ENCODE measurements at places on chromosomes 1 and 21.

GRCh38 chr21:46393451-46393940 lies 65.2 kb upstream of the DIP2A start:
- DNase-seq: no peak

- DNase-seq: no peak
These were observed 413.5 kb downstream of the DUSP10 start for GRCh38 chr1:221328371-221328770.

DNA sequence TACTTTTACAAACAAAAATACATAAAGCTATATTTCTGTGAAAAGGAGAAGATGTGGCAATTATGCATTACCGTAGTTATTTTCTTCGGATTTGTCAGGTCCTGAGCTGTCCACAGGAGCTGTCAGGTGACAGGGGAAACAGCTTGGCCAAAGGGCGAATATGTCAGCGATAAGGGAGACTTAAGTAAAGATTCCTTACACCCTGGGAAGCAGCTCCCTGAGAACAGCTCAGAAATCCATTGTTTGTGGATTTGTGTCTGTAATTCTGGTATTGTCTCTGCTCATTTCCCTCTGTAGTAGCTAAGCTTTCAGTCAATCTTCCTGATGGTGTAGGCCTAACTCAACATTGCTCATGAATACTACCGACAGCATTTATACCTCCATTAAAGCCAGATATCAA lies 7.1 kb upstream of the CD34 start:
- no peak for DNase-seq

DNA sequence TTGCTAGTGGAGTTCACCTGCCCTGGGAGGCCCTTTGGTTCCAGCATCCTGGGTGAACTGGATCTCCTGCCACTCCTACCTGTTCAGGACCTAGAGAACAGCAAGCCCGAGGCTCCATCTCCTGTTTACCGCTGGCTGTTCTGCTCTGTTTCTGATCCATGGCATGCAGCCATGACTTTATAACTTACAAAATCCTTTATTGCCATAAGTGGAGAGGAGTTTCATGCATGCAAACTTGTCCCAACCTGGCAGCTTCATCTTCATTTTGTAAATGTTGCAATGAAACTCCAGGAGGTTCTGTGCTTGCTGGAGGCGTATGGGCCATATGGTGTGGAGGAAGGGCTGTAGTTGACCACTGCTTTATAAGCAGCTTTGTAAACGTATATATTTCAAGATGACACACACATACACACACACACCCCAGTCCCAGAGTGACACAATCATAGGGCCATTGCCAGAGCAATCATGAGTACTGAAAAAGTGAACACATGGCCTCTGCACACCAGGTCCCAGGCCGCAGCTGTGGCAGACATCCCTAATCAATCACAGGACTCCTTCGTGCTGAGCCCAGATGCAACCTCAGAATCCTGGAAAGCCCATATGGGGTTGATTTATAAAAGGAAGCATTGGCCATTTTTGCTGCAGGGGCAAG lies 69.0 kb downstream of the UBIAD1 start:
- DNase-seq: no peak

DNA sequence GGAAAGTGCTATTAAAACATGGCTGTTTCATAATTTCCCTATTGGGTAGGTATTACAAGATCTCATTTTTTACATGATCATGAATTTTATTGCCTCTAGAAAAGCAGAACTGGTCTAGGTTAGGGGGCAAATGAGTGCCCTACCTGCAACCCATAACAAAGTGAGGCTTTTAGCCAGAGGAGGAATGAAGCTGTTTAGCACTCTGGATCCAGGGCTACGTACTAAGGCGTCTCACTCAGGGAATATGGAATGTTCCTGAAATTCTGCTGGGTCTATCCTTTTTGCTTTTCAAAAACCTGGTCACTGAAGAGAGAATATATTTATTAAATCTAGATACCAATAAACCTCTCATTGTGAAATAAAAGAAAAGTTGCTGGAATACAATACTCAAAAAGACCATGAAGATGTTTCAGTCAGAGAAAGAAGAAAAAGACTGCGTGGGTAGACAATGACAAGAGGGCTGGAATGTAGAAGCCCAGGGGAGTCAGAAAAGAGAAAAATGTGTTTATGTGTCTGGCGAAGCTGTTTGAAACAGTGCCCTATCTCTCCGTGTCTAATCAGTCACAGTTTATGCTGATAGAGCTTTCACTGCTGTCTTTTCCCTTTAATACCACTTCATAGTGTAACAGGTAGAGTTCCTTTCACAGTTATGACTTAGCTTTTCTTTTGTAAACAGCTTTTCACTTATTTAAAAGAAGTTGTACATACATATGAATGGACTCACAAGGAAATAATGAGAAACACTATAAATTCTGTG lies 25.0 kb upstream of the SYDE2 start:
- no peak for DNase-seq

- DNase-seq: peak; percentile 40
These were observed at the start of gene MCOLN3 for GRCh38 chr1:85048296-85049064. Gene MCOLN3 (minus strand): TSS chr1:85048500. CDS start chr1:85045360, 3,140 bp downstream.

- no peak for DNase-seq
These were observed 54.6 kb upstream of the ECE1 start for GRCh38 chr1:21344750-21345443.

- no peak for DNase-seq
These were observed 208.7 kb upstream of the FMN2 start for GRCh38 chr1:239882967-239883366.

GRCh38 chr1:38284953-38285352 lies 238.4 kb upstream of the POU3F1 start:
- DNase-seq: no peak

GRCh38 chr1:232613752-232614381 lies 16.1 kb downstream of the SIPA1L2 start:
- DNase-seq: no peak

DNA sequence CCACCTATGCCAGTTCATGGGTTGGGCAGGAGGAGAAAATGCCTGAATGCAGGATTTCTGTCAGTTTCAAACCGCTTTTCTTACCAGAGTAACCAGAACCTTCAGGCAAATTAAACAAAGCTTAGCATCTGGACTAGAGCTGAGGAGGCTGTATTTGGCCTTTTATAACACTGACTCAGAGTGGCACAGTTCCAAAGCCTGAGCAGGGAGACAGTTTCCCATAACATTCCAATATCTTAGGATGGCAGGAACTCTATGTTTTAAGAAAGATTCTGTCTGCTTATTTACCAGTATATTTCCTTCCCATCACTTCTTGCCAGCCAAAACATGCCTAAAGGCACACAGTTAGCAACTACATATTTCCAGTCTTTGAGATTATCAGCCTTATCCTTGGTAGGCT lies 46.8 kb downstream of the UBR4 start:
- no peak for DNase-seq

DNA sequence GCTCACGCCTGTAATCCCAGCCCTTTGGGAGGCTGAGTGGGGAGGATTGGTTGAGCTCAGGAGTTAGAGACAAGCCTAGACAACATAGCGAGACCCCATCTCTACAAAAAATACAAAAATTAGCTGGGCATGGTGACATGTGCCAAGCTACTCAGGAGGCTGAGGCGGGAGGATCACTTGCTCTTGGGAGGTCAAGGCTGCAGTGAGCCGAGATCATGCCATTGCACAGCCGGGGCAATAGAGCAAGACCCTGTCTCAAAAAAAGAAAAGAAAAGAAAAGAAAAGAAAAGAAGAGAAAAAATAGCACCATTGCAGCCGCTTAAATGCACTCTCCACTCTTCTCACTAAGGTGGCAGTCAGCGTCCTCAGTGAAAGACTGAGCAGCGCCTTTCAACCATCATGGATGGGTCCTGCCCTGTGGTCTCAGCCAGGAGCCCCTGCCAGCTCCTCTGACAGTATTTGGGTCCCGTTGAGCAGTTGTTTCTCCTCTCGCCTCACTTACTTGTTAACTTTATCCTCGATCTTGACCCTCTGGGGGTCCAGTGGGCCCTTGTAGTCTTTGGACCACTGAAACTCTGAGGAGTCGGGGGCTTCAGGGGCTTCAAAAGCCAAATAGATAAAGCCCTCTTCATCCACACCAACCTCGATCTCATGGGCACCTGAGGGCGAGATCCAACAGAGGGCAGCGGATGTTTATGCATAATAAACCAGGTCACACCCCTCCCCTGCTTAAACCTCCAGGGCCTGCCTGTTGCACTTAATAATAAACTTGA lies 36.9 kb downstream of the MYOM3 start:
- no peak for DNase-seq

GRCh38 chr1:106876384-106876783 lies 180.1 kb upstream of the PRMT6 start:
- DNase-seq: no peak

DNA sequence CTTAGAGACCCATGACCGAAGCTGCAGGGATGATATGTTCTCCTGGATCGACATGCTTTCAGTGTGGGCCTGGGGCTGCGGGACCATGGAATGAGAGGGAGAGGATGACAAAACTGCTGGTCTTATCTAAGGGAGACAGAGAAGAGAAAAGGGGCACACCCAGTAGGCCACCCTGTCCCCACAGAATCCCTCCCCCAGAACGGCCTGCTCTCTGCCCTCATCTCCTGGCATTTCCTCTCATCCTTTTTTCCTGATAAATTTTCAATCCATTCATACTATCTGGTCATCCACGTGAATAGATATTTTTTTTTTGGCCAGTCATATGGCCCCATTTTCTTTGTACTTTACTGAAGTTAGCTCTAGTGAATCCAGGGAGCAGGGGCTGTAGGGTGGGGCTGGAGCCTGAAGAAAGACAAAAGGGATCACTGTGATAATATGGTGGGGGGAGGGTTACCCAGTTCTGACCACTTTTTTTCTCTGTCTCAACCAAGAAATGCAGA lies at the start of gene PKLR:
PKLR (minus strand) TSS at position 97 of the 500 bp plus-strand sequence; CDS start at position 54, 43 bp downstream.
- no peak for DNase-seq

DNA sequence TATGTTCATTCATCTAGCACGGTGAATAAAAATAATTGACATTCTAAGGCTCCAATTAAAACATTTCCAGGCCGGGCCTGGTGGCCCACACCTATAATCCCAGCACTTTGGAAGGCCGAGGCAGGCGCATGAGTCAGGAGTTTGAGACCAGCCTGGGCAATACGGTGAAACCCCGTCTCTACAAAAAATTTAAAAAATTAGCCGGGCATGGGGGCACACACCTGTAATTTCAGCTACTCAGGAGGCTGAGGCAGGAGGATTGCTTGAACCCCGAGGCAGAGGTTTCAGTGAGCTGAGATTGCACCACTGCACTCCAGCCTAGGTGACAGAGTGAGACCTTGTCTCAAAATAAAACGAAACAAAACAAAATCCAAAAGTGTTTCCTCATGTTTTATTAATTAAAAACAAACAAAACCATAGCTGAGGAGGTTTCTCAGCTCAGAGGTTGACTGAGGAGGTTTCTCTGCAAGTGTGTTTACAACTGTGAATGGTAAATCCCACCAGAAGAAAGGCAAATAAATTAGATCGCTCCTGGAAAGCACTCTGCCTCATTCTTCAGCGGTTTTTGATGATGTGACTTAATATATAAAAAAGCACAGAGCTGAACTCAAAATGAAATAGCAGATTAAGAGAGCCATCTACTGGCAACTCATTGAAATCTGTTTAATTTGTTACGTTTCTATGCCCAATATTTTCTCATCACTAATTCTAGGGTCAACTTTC lies 37.7 kb upstream of the ATG4C start:
- peak; percentile 41 for DNase-seq

GRCh38 chr1:96820107-96820506 lies 98.5 kb downstream of the PTBP2 start:
- DNase-seq: no peak

DNA sequence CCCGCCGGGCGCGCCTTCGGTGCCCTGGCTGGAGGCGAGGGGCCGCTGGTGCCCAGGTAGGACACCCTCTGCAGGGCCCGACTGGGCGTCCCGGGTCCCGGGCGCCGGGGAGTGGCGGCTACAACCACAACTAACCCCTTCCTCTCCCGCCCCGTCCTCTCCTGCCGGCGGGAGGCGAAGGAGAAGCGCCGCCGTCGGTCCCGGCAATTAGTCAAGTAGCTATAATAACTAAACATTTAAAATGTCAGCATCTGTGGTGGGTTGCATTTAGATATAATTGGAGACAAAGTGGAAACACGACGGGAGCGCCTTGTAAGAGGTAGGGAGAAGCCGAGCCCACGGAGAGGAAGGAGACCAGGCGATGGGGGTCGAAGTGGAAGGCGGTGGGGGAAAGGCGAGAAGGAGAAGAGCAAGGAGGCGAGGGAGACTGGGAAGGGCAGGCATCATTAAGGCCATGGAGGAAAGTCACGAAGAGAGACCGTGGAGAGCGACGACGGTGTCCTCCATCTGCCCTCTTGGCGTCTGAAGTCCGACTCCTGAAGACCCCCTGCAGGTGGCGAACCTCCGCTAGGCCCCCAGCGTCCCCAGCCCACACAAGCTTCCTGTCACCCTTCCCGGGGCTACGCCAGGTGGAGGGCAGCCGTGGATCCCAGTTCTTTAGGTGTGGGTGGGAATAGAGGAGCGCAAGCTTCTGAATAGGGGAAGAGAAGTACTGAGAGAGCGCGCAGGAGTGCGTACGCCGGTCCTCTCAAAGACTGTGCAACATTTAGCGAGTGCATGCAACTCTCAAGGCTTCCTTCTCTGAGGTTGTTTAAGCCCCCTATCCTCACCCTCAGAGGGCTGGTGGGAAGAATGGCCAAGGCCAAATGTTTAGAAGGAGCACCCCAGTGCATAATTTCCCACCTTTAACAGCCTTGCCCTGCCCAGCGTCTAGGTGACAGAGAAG lies 1.6 kb downstream of the CNIH3 start:
- DNase-seq: no peak

DNA sequence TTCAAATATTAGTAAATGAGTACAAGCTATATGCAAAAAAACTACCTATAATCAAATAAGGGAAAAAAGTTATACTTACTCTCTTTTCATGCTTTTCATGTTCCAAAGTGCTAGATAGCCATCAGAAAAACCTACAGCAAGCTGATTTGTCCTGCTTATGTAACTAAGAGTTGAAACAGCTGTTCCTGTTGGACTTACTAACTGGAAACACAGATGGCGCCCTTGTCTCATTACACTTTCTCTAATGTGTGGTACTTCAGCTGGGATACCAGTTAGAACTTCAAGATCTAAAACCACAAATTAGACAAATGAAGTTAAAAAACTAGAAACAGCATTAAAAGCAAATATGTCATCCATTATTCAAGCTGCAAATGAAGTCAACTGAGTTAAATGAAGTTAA lies 24.3 kb downstream of the AHCTF1 start:
- DNase-seq: peak; percentile 47

- no peak for DNase-seq
These were observed 451.2 kb downstream of the USP25 start for GRCh38 chr21:16181018-16181417.
